ENCODE measurements at places on chromosomes 16 and 17.

DNA sequence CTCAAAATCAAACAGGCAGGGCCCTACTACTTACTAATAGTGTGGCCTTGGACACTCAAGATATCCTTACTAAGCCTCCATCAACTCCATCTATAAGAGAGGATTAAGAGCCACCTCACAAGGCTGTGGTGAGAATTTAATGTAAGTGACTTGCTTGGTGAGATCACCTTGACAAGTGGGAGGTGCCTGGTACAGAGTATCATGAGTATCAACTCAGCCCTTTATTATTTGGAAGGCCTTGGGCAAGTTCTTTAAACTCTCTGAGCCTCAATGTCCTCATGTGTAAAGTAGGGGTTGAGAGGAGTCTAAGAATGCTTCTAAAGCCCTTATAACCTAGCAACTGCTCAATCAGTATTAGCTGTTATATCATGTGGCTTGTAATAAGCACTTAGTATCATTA lies 15.0 kb downstream of the THUMPD1 start:
- DNase-seq: no peak

DNA sequence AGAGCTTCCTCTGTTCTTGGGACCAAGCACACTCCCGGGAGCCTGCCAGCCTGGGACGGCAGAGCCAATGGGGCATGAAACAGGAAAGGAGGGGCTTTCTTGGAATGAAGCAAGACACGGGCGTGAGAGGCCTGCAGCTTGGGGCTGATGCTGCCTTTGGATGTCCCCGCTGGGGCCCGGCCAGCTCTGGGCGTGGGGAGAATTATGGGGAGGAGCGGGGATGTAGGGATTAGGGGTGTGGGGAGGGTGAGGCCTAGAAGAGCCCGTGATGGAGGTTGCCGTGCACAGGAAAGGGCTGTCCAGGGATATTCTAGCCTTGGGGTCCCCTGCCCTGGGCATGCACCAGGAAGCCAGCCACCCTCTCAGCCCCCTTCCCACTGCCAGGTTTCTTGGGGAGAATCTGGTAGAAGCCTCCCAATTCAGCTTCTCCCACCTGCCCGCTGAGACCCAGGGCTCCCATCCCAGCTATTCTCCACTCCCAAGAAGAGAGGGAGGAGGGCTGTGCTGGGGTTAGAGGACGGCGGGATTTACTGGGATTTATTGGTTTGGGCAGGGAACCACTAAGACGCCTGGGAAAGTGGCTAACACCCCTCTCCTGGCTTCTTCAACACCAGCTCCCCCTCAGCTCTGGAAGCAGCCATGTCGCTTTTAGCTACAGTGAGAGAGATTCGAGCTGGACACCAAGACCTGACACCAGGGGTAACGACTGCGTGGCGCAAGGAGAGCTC lies 20.0 kb upstream of the NXPH3 start:
- no peak for DNase-seq

GRCh38 chr17:4393806-4394205 lies 27.3 kb upstream of the UBE2G1 start:
- no peak for DNase-seq

GRCh38 chr16:84184775-84185174 lies 2.1 kb downstream of the TAF1C start:
- no peak for DNase-seq

DNA sequence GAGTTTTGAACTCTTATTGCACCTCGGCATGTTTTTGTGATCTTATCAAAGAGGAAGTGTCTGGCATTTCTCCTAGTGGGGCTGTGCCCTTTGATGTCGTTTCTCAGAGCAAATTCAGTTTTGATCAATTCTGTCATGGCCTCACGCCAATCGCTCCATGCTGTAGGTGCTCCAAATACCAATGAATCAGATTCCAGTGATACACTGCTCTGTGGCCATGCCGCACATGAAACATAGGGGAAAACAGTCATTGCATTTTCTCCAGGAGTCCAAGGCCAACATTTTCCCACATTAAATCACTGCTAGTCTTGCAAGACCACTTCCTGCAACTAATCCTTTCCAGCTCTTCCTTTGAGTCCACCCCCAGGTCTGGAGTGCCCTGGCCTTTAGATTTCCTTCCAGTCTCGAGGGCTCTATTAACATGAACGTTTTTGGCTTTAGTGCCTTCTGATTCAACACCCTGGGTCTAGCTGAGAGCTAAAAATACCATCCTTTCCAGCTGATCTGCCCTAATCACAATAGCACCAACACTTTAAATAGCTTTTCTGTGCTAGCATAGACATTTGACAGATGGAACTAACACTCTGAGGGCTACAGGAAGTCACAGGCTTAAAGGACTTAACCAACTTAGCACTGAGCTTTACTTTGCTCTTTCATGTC lies 18.2 kb upstream of the RASL10B start:
- peak; percentile 42 for DNase-seq

GRCh38 chr16:75679366-75679765 lies 2.6 kb upstream of the CPHXL2 start:
- DNase-seq: no peak

- DNase-seq: no peak
Observed at GRCh38 chr17:50604513-50604912, 30.2 kb upstream of the ABCC3 start.

DNA sequence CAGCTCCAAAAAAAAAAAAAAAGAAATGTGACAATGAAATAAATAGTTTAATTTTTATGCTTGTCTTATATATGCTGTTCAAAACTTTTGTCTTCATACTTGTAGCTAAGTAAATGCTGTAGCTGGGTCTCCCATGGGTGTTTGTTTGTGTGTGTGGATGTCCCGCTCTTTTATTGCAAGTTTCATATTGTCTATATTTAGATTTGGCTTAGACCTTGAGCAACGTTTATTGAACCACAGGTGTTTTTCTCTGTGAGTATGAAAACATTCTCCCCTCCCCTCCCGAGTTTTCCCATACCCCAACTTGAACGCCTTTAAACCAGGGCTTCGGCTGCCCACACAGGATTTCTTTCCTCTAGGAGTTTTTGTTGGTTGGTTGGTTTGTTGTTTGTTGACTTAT lies 45.2 kb downstream of the MFSD11 start:
- DNase-seq: no peak

DNA sequence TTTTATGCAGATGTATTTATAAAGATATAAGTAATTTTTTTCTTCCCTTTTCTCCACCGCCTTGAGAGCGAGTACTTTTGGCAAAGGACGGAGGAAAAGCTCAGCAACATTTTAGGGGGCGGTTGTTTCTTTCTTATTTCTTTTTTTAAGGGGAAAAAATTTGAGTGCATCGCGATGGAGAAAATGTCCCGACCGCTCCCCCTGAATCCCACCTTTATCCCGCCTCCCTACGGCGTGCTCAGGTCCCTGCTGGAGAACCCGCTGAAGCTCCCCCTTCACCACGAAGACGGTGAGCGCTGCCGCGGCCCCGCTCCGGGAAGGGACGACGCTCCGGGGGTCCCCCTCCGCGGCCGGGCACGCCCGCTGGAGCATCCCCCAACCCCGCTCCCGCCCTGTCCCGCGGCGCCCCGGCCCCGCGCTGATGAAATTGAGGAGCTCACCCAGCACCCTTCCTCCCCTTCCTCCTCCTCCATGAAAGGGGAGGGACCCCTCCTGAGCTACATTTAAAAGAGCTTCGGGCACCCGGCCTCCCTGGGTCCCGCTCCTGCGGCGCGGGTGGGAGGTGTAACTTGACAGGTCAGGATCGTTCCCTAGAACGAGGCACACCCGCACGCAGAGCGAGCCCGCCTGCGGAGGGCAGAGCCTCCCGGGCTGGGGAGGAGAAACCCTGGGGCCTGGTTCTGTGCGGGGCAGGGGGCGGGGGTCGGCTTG lies 706 bp downstream of the HLF start:
- DNase-seq: no peak

- DNase-seq: no peak
Observed at GRCh38 chr16:75256059-75256571, 4.7 kb upstream of the BCAR1 start.

- no peak for DNase-seq
Observed at GRCh38 chr16:54968784-54969183, 38.1 kb downstream of the IRX5 start.

GRCh38 chr16:55500530-55501011 lies 8.3 kb upstream of the LPCAT2 start:
- no peak for DNase-seq

DNA sequence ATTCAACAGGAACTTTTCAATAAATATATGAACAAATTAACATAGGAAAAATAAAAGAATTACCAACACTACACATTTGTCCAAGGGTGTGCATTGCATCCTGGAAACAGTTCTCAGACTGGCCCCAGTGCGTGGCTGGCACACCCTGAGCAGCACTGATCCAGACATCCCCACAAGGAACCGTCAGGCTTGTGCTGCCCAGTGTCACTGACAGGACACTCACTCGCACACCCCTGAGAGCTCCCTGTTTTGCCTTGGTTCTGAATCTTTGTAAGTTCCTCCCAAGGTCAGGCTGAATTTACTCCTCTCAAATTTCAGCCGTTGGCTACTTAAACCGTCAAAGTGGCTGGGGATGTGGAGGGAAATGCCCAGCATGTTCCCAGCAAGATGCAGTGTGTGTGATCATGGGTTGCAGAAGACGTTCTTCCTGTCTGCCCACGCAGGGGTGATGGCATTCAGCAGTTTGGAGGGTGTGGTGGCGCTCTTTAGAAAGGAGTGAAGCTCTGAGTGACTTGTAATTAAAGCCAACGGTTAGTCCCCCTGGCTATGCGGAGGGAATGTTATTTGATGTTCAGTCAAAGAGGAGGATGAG lies 1.7 kb downstream of the MT2A start:
- DNase-seq: peak; percentile 37

DNA sequence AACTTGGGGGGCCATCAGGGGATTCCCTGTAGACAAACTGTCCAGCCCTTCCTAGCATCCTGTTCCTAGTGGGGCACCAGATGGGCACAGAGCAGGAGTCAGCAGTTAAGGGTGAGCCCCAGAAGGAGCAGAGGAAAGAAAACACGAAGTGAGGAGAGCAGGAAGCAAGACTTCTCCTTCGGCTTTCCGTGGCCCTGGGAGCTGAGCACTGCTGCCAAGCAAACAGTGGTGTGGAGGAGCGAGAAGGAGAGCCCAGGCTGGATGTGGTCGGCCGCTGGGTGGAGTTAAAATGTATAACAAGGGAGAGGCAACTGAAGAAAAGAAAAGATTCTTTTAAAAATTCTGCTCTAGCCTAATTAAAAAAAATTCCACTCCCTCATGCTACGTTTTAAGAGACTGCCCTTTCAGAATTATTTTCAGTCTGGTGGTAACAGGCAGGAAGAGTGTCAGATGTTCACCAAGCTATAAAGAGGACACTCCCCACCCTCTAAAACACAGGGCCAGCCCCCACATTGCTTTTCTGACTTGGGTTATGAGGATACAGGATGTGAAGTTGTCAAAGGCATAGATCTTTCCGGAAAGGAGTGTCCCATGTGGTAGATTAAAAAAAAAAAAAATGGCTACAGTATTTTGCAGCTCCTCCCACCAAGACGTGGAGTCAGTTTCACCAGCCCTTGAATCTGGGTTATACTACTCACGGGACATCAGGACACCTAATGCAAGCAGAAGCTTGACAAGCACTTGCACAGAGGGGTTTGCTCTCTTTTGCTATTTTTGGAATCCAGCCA lies 74.9 kb upstream of the ZFHX3 start:
- DNase-seq: no peak

DNA sequence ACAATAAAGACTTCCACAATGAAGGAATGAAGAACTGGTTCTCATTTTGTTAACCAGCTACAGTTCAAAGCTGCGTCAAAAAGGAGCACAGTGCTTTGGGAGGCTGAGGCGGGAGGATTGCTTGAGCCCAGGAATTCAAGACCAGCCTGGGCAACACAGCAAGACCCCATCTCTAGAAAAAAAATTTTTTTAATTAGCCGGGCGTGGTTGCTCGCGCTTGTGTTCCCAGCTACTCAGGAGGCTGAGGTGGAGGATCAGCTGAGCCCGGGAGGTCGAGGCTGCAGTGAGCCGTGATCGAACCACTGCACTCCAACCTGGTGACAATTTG lies 764 bp upstream of the SLC6A4 start:
- no peak for DNase-seq

GRCh38 chr16:54812229-54812628 lies 118.4 kb upstream of the IRX5 start:
- DNase-seq: no peak

DNA sequence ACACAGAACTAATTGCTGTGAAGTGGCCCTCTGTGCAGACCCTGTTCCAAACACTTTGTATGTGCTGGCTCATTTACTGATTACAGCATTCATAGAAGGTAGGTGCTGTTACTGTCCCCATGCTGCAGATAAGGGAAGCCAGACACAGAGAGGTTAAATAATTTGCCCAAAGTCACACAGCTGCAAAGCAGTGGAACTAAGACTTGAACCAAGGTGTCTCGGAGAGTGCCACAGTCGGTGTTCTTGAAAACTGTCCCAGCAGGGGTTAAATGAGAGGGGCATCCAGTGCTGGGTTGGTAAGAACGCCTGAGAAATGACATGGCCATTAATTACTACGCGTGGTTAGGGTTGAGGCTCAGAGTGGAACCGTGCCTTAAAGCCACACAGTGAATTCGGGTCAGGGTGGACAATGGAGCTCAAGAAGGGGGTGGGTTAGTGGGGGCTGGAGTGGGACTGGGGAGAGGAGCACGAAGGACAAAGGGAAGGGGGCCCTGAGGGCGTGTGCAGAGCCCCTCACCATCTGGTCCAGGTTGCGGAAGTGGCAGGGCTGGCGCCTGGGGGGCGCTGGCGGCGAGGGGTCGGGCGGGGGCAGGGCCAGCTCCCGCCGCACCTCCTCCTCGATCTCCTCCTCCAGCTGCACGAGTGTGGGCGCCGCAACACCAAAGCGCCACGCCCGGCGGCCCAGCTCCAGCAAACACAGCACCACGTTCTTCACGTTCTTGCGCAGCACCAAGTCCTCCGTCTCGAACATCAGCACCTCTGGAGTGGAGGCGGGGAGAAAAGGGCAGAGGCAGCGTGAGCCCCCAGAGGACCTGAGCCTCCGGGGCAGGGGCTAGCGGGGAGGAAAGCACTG lies 3.3 kb downstream of the GAS2L2 start:
- DNase-seq: no peak

DNA sequence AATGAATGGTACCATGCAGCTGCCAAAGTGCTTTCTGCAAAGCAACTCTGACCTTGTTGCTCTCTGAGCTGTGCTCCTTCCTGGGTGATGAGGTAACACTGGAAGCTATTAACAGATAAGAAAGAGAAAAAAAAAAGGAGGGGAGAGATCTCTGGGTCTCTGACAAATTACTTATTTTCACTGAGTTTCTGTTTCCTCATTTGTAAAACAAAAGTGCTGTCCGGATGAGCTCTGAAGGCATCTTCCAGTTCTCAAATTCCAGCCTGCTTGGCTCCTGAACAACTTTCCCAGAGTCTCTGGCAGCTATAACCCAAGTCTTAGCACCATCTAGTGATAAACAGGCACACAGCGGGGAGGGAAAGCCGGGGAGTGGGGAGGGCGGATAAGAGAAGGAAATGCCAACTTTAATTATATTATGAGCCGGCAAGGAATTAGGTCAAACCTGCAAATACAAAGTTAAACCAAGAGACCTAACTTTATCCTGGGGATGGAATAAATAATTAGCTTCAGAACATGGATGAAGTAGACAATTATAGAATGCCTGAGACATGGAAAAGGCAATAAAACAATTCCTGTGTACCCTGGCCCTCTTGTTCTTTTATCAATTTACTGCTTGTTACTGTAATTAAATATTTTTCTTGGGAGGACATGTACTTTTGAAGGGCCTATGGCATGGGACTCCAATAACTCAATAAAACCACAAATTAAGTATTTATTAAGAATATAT lies 61.3 kb upstream of the KIFC3 start:
- DNase-seq: no peak

Data from Jurkat, Clone E6-1 (cell line).